Cardiac fibroblast (primary cell): ENCODE measurements at places on chromosomes 12 and 14.

- no peak for DNase-seq
These were observed 153.2 kb upstream of the SOX5 start for GRCh38 chr12:24102676-24103075.

DNA sequence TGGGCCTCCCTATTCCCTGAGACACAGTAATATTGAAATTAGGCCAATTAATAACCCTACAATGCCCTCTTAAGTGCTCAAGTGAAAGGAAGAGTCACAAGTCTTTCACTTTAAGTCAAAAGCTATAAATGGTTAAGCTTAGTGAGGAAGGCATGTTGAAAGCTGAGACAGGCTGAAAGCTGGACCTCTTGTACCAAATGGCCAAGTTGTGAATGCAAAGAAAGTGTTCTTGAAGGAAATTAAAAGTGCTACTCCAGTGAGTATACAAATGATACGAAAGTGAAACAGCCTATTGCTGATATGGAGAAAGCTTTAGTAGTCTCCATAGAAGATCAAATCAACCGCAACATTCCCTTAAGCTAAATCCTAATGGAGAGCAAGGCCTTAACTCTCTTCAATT is 140.8 kb downstream of the PTCSC3 start:
- DNase-seq: no peak

- no peak for DNase-seq
These were observed 69.4 kb upstream of the ACTN1 start for GRCh38 chr14:69048456-69048855.

DNA sequence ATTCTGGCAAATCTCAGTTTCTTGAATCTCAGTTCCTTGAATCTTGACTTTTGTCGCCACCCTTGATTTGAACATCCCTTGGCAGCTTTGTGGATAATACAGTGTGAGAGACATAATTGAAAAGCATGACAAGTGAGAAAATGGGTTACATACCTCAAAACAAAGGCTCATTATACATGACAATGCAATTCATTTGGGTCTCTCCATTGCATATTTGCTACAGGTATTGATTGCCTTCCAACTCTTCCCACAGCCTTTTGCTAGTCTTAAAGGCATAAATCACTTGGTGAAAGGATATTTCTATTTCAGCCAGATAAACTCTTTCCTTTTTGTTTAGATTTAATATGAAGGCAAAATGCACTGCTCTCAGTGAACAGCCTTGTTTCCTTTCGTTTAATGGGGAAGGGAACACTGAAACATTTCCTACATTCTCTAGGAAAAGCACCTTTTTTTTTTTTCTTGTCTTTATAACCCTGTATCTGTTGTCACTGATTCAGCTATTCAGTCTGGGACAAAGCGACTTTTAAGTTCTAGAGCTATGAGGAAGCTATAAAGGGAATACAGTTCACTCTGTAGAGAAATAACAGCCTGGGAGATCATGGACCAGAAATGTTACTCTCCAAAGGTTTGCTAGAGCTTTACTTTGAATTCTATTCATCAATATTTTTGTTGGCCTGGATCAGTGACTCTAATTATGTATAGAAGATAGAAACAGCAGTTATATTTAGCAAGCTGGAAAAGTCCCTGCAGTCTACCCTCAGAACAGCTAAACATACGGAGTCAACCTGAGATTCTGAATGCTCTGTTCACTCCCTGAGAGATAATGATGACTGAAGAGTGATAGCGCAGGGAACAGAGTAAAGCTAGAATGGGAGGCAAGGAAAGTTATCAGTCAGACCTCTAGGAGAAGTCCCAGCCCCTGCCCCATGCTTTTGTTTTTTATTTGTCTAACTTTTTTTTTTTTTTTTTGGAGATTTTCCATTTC is 311.4 kb downstream of the RGS6 start:
- DNase-seq: no peak

- DNase-seq: peak; percentile 34
These were observed 594.1 kb downstream of the NRXN3 start for GRCh38 chr14:78764240-78764639.

DNA sequence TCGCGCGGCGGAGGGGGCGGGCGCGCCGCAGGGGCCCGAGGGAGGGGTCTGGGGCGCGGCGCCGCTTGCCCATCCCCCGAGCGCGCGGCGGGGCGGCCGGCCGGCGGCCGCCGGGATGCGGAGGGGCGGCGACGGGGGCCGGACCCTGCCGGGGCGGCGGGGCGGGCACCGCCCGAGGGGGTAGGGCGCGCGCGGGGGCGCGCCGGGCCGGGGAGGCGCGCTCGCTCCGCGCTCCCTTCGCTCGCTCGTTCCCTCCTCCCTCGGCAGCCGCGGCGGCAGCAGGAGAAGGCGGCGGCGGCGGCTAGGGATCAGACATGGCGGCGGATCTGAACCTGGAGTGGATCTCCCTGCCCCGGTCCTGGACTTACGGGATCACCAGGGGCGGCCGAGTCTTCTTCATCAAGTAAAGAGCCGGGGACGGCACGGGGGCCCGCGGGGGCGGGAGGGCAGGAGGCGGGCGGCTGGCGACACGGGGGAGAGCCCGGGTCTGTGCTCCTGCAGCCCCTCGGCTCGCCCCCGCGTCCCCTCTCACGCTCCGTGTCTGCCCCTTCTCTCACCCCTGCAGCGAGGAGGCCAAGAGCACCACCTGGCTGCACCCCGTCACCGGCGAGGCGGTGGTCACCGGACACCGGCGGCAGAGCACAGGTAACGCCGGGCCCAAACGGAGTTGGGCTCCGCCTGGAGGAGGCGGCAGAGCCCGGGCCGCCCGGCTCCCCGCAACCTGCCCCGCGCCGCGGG is at the start of gene PLEKHA5:
PLEKHA5 (plus strand) TSS at position 248 of the 738 bp plus-strand sequence; CDS start at position 315, 67 bp downstream.
- peak; percentile 63 for DNase-seq

GRCh38 chr14:67166450-67166853 is 22.8 kb upstream of the GARIN2 start:
- DNase-seq: peak; percentile 74

- DNase-seq: no peak
These were observed 15.3 kb upstream of the KICS2 start for GRCh38 chr12:64237382-64237781.

DNA sequence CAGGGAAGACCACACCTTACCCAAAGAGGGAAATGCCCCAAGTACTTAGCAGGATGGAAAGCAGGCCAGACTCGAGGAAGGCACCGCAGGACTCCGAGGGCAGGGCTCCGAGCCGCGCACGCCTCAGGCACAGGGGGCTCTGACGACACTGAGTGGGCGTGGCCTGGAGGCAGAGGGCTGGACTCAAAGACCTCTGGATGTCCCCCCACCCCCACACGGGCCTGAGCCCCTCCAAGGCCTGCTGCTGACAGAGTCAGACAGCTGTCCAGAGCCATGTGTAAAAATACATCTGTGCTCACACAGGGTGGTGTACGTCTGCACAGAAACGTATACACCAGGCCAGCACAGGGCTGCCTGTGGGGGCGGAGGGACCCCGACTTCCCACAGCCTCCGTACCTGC is 1.4 kb downstream of the AKT1 start:
- DNase-seq: peak; percentile 73

DNA sequence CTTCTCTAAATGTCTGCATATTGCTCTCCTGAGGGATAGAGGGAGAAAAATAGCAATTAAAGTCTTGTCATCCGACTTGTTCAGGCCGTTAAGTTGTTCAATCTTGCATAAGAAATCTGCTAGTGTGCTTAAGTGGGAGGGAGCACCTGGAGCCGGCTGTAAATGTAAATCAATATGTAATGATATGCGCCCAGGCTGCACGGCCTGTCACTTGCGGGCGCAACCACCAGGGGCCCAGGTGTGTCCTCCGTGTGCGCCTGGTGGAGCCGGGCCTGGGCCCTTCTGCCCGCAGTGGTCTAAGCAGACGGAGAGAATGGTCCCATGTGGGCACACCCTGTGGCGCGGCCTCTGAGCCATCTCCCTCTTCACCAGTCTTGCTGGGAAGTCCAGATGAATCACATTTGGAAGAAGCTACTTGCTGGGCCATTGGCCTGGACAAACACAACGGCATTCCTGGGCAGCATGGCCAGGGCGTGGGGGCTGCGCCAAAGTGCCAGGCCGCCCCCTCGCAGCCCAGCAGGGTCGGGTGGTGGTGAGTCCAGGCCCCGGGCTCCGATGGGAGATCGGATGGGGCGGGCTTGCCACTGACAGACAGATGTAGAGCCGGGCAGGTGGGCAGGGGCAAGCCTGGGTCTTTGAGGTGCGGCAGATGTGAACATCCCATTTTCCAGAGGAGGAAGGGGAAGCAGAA is 193.3 kb upstream of the C14orf180 start:
- DNase-seq: no peak

- no peak for DNase-seq
These were observed 43.7 kb upstream of the GPHB5 start for GRCh38 chr14:63362389-63362819.
